ENCODE measurements at places on chromosomes 4 and X. TPM values are rescaled to one million over a fixed set of nuclear protein-coding genes. Genes with fewer than 3 reads are reported as not detected.

DNA sequence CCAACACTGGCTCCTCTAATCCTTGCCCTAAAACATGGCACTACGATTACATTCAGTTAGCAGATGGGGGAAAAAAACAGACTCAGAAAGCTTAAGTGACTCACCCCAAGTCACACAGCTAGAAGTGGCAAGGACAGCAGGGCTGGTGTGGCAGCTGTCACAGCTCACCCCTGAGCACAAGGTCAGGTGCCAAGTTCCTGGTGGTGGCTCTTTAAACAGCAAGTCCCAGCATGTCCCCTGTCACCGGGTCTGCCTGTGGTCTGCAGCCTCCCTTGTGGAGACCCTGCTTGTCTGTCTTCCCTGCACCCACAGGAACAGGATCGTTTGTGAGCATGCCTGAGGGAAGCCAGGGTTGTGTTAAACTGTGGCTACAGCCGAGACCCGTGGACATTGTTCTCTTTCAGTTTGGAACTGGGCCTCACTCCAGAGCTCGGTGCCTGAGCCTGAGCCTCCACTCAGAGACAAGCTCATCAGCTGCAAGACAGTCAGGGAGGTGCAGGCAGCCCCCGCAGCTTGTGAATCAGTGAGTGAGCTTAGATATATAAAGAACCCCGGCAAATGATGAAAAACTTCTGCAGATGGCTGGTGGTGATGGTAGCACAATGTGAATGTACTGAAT, 260.8 kb downstream of the BCOR start:
- no peak for DNase-seq

GRCh38 chr4:70425306-70425705, 27.6 kb downstream of the OPRPN start:
- DNase-seq: no peak

DNA sequence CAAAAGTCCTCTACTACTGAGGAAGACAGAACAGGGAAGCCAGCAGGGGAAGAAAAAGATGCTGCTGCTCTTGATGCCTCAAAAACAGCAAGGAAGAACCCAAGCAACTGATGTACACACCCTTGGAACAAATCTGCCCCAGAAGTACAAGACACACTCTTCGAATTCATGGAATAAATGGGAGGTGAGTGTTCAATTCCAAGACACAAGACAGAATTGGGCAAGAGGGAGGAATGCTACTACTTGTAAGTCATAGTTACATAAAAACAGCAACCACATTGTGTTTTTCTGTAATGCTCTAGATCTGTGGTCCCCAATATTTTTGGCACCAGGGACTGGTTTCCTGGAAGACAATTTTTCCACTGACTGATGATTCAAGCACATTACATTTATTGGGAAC, 58.0 kb upstream of the H2AZ1 start:
- DNase-seq: peak; percentile 71

GRCh38 chrX:129647418-129648410, 7.0 kb downstream of the APLN start:
- DNase-seq: no peak

GRCh38 chrX:13536551-13536950, 32.9 kb upstream of the EGFL6 start:
- no peak for DNase-seq

DNA sequence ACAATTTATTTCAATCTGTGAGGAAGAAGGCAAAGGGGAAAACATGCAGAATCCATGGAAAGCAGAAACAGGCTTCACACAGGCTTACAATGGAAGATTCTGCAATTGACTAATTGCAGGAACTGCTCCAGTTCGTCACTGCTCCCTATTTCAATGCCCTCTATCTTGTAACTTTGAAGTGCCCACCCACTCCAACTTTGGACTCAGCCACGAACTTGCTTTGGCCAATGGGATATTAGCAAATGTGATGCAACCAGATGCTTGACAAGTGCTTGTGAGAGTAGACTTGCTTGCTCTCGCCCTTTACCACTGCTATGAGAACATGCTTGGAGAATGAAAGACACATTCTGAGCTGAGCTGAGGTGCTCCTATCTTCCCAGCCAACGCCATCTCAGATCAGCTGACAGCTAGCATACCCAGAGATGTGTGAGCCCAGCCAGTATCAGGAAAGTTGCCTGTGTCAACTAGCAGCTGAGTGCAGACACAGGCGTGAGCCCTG, 105.7 kb upstream of the PTCHD1 start:
- no peak for DNase-seq

DNA sequence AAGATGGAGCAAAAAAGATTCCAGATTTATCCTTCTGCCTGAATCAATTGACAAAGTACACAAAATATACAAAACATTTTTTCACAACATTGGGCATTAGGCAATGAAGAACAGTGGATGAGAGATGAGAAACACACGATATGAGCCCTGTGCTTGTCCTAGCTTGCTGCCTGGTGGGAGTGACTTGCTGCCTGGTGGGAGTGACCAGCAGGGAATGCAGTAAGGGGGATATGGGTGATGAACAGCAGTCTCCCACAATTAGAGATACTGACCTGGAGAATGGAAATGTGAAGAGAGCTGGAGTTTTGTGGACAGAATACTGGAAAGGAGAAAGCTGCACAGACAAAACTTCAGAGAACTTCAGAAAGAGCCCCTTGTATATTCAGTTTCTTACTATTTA, 629.4 kb upstream of the FRG1 start:
- DNase-seq: no peak

GRCh38 chr4:92099861-92100260, 203.9 kb upstream of the GRID2 start:
- DNase-seq: no peak

DNA sequence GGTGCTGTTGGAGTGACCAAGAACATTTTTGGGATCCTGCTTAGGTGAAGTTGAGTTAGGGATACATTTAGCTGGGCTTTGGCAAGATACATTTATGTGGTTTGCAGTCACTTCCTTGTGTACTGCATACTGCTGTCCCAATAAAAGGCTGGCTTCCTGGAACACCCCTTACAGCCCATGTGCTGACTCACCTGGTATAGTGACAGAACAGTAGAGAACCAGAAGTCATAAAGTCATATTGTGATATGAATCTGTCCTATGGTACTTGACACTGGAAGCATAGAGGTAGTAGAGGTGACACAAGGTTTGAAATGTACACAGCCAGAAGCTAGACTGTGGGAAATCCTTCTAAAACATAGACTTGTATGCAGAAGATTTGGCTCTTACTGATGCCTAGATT, 55.3 kb upstream of the SLC25A43 start:
- DNase-seq: no peak

DNA sequence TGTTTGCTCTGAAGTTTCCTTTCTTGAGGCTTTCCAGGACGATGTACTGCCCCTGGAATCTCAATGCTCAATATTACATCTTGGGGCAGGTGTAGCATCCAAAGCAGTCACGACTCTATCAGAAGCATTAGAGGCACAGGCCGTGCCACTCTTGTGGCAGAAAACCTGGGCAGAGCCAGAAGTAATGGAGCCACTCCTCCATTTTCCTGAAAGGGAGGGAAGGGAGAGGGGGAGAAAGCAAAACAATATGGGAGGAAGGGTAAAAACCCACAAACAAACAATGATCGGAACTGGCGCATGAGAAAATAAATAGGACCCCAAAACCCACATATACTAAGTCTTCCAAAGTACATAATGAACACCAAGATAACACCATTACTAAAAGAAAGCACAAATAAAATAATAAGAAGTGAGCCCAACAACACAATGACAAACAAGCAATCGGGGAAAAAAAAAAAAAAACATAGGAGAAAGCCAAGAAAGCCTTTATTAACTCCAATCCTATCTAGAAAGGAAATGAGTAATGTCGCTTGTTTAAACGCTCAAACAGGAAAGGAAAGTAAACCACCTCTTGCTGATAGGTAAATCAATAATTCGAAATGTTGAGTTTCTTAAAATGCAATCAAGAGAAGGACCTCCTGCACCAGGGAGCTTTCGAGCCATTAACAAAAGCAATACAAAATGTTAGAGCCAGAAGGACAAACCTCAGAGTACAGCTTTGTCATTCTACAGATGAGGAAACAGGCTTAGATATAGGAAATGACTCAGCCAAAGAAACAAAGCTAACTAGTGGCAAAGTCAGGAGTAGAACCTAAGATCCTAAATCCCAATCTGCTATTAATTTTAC, 117.4 kb downstream of the ATRX start:
- DNase-seq: peak; percentile 27

DNA sequence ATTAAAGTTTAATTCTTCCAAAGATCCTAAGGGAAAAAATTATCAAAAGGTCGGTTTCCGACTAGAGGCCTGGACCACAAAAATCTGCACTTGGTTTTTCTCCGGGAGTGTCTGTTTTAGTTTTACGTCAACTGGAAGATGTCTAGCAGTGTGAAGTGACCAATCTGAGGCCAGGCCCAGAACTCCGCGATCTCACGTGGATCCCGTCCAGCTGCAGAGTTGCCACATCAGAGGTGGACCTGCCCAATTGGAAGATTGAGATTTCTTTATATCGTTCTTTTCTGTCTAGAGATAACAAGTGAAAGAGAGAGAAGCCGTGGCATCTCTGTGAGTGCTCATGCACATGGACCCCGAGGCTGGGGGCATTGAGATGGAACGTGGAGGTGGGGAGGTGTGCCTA, 115.8 kb downstream of the AFF1 start:
- no peak for DNase-seq

- no peak for DNase-seq
These were observed 846.8 kb downstream of the FSTL5 start for GRCh38 chr4:161317000-161317399.

- DNase-seq: peak; percentile 35
These were observed 185.5 kb upstream of the PITX2 start for GRCh38 chr4:110808351-110808878.

GRCh38 chr4:102552781-102553180, 51.6 kb downstream of the NFKB1 start:
- DNase-seq: no peak

DNA sequence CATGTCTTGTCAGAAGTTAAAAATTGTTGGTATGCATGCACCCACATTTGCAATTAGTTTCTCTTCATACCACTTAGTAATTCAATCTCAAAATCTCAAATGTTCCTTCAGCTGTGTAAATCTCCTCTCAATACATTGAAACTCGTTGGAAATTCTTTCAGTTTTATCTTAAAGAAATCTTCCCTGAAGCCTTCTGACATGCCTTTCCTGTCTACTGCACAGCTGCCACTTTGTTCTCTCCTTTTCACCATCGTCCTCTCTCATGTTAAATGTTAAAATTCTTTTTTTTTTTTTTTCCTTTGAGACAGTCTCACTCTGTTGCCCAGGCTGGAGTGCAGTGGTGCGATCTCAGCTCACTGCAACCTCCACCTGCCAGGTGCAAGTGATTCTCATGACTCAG, 30.9 kb downstream of the MCUB start:
- DNase-seq: no peak

DNA sequence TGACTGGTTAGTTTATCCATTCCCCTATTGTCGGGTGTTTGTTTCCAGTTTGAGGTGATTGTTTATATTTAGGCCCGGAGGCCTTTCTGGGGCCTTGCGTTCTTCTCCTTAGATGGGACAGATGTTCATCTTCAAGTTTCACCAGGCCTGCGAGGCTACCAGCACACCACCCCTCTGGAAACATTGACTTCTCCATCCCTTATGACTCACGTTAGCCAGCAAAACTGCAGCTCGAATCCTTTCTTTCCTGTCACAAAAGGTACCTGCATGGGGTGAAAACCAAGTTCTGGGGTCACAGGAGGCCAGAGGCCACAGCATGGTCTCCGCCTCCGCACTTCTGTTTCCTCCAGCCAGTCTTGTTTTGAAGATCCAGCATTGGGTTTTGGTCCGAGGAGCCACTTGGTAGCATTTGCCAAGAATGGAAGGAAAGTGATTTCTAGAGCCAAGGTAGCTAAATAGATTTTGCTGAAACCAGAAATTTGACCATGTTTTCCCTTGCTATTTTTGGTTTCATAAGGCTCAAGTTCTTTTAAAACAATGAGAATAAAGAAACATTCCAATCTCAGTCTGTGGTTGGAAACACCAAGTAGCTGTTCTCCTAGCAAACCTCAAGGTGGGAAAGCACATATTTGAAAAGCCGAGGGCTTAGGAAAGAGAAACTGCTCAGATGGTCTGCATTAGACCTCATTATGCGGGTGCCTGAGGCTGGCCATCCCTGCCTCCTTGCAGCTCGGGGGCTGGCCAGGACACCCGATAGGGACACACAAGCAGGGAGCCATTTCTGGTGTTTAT, 5.6 kb downstream of the NYX start:
- peak; percentile 44 for DNase-seq

DNA sequence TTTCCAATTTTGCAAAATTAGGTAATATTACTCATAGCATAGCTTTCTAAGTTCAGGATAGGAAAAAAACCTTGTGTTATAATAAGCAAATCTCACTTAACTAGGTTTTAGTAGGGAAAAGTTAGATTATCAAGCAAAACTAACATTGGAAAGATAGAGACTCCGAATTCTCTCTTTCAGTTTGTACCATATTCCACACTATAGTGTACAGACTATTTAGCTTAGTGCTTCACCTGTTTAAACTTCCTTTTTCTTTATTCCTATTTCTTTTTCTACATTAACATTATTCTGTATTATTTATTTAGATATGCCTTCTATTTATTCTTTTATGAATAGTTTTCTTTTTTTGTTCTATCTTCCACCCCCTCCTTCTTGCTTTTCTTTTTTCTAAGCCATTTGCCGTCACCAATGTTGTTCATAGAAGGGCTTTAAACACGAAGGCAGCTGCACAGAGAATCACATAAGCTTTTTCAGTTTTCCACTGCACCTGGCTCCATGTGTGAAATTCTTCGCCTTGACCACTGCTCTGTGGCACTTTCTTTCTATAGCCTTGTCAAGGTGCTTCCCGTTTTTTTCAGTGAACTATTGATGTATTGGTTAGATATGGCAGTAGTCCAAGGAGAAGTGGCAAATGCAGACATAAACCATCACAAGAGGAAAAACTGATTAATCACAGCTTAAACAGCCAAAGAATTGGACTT, 8.5 kb downstream of the PCDH10 start:
- DNase-seq: no peak

DNA sequence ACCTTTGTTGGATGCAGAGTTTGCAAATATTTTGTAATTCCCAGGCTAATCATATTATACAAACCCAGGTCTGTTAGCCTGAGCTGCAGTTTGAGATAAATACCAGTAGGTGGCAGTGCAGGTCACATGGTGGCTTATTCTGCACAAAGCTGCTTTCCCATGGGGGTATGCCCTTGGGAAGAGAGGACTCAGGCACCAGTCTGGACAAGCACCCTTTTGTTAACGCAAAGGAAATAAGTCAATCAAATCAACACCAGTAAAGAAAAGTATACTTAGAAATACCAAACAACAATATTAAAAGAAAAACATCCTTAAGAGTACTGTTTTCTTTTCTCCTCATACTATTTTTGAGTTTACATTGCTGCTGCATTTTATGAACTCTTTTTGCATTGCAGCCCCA, 389.0 kb upstream of the ZFP42 start:
- peak; percentile 58 for DNase-seq

- DNase-seq: peak; percentile 70
These were observed 46.0 kb downstream of the EIF2S3 start for GRCh38 chrX:24100713-24101112.

The CFP gene
- total RNA-seq: 0.32 TPM

The MYOZ2 gene
- total RNA-seq: 0.43 TPM

The SLC25A43 gene
- total RNA-seq: 17.4 TPM

The SLC4A4 gene
- 12.5 TPM for total RNA-seq

The GAGE12E gene
- not detected for total RNA-seq

All from fibroblast of villous mesenchyme (primary cell).